ENCODE measurements at places on chromosomes 3 and 15.

GRCh38 chr3:72234391-72234790, 449.4 kb upstream of the PROK2 start:
- no peak for DNase-seq

GRCh38 chr3:151290673-151291072, 12.3 kb upstream of the P2RY14 start:
- DNase-seq, result no peak

GRCh38 chr3:98564282-98565005, 29.0 kb downstream of the CPOX start:
- DNase-seq, result peak; percentile 80

DNA sequence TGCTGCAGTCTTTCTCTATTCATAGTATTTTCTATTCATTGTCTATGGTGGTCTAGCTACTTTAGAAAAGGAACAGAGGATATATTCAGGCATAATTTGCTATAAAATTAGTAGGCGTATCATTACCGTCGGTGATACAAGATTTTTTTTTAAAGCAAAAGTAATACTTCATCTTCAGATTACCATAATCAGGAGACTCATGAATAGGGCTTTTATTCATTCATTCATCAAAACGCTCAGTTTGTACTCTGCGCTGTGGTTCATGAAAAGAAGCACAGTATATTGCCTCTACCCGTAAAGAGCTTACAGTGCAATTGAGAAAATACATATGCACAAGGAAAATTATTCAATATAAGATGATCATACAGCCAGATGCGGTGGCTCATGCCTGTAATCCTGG, 136.7 kb upstream of the CHRM5 start:
- no peak for DNase-seq

DNA sequence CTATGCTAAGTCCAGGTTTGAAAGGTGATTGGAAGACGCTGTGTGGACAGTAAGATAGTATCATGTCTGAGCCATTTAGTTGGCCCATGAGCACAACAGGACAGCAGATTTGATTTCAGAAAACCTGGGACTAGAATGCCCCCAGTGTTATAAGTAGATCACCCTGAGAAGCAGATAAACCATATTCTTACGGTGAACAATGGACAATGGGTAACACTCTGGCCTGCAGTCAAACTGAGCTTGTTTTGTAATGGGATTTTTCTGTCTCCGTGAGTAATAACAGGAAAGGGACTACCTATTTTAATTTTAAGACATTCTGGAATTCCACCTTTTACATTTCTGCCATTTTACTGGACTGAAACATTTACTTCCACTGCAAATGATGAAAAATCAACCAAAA, 71.5 kb downstream of the LDHAL6B start:
- no peak for DNase-seq

DNA sequence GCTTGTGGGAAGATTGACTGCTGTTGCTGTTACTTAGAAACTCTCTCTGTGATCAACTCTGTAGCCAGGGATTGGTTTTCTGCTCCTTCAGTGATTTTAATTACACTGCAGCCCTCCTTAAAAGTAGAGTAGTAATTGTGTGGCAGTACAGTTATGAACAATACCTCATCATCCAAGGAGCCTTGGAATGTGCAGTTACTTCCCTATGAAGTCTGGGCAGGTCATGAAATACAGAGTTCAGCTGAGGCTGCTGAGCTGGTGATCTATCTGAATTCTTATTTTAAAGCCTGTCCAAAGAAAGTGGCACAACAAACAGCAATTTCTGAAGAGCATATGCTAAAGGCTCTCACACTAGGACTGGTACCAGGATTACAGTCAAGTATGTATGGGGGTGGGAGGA, 37.4 kb upstream of the MRPL3 start:
- no peak for DNase-seq

- no peak for DNase-seq
Observed at GRCh38 chr15:99566157-99566897, 543 bp downstream of the MEF2A start.

GRCh38 chr3:35335703-35336102, 303.6 kb upstream of the ARPP21 start:
- DNase-seq, result no peak

GRCh38 chr3:58719684-58720083, 53.1 kb upstream of the FAM3D start:
- DNase-seq, result no peak

DNA sequence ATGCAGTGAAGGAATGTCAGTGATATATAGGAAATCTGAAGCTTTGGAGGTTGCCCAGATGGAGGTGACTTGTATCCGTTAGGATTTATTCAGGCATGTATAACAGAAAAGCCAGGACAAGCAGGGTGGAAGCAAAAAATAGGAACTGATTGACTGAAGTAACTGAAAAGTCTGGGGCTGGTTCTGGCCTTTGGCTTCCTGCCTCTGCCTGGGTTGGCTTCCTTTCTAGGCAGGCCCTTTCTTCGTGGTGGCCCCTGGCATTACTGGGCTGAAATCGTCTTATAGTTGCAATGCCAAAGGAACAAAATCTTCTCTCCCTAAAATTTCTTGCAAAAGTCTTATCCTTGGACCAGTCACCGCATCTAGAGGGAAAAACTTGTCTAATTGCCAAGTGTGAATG, 386.1 kb downstream of the PTPRG start:
- no peak for DNase-seq

GRCh38 chr3:179260949-179261765, 10.2 kb upstream of the KCNMB3 start:
- DNase-seq, result peak; percentile 62

GRCh38 chr3:13268961-13269441, 151.1 kb downstream of the NUP210 start:
- DNase-seq, result no peak

All from CD8-positive, alpha-beta T cell (primary cell).